ENCODE measurements at places on chromosomes 4 and X.

GRCh38 chrX:76439188-76439587 is 11.7 kb downstream of the MAGEE1 start:
- DNase-seq, result no peak

- no peak for DNase-seq
These were observed 41.3 kb downstream of the ACSL4 start for GRCh38 chrX:109691752-109692151.

DNA sequence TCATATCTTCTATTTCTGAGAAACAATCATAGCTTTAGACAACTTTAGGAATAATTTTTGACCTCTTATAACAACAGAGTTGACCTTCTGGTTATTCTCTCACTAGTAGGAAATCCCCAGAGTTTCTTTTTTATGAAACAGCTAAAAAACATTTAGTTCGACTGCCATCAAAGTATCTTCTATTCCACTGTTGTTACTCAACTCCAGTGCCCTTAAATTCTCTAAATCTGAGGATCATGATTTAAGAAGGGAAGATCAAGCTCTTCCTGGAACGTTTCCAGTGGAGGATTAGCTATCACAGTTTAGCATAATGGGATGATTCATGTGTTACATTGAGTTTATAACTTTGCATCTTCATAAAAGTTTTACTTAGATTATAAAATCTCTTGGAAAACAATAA is 134.9 kb upstream of the VEGFC start:
- DNase-seq, result peak; percentile 47

DNA sequence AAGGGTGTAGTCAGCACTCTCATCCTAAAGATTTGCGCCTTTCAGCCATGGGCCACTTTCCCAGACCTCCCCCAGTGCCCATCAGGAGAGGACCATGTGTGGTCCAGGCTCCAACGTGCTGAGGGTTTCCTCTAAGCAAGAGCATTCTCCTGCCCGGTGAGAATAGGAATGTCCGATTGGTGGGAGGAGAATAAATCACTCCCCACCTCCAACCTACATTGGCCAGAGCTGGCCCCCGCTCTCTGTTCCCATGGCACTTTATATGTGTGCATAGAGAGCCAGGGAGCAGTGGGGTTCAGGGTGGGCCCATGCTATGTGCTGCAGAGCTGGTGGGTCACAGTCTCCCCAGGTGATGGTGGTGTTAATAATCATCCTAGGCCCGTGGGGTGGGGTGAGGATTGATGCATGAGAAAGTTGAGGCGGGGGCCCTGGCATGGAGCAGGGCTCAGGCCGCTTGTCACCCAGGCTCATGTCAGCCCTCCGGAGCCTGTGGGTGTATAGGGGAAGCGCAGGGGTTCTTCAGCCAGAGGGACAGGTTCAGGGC is 6.8 kb upstream of the SORCS2 start:
- DNase-seq, result no peak

DNA sequence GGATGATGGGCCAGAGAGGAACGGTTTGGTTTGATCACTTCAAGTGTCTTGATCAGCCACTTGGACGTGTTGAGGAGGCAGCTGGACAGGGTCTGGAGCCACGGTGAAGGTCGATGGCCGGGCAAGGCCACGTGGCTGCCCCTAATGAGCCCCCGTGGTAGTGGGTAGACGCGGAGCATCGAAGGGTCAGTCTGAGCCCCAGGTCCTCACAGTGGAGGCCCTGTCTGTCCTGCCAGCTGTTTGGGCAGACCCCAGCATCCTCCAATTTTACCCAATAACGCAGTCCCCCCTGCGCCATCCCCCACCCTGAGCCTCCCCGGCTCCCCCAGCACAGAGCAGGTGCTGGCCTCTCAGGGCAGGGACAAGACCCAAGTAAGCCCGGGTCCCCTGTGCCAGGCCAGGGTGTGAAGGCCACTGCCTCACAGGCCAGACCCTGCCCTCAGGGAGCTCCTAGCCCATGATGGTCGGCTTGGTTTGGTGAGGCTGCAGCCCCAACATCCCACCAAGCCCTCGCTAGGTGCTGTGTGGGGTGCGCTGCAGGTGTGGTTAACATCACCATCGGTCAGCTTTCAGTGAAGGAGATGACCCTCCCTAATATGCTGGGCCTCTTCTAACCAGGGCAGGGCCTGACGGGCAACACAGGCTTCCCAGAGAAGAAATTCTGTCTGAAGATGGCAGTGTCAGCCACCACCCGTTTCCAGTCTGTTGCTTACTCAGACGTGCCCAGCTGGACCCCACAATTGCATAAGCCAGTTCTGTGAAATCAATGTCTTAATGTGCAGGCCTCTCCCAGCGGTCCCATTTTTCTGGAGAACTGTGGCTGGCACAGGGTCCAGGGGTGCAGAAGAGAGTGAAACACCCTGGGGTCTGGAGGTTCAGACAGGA is 40.5 kb upstream of the NKX1-1 start:
- DNase-seq, result no peak

- DNase-seq, result no peak
These were observed 44.1 kb downstream of the CHRNA9 start for GRCh38 chr4:40379248-40379647.

- DNase-seq, result no peak
These were observed 8.0 kb downstream of the CYP2U1 start for GRCh38 chr4:107939307-107939706.

DNA sequence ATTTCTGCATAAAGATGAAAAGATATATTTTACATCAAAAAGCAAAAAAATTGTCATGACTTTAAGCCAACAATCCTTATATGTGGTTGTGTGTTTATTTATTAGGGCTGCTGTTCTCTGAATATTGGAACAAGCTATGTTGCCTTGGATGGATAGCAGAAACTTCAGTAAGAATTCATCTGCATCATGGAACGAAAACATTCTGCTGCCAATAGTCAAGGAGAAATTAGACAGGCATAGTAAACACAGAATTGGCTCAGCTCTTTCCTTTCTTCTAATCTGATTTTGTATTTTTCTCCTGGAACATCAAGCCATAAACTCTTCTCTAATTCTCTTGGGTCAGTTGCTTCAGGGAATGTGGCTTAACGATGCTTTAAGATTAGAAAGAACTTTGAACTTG is 1257.0 kb downstream of the NLGN4X start:
- no peak for DNase-seq

DNA sequence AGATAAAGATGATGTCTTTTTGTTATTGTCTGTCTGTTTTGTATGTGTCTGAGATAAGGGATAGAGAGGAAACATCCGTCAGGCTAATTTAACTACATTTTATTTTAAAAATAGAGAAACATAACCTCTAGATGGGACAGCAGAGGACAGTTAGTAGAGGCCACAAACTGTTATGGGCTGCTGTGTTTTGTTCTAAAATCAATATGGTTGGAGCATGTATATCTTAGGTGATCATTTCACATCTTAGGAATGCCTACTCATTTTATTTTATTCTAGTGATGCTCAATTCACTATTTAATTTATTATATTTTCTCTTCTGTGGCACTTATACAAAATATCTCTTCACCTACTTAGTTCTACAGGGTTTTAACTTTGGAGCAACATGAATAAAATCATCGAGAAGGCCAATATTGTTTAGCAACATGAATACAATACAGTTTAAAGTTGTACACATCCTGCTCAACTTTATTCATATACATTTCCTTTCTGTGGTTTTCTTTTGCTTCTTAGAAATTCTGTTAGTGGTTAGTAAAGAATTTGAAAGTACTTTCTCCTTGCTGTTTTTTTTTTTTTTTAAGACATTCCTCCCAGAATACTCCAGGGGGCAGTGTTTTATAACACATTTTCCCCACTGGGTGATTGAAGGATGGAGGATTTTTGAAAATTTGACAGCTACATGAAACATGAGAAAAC is 392.9 kb downstream of the UNC5C start:
- DNase-seq, result peak; percentile 29

DNA sequence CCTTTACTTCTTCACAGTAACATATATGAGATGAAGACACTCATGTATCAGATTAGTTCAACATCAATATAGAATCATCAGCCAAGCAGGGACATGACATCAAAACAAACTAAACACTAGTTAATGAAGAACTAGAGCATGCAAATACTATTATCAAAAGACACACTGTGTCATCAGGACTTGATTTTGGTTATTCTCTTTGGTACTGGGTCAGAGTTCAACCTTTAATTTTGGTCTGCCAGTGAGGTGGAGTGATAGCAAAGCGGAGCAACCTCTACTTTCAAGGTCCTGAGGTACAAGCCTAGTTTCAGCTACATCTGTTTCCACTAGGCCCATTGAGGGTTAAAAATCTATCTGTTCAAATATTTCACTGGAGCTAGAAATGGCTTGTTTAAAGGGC is 70.5 kb downstream of the TEX13A start:
- DNase-seq, result no peak

- no peak for DNase-seq
These were observed 152.3 kb upstream of the PRDX4 start for GRCh38 chrX:23515028-23515427.

DNA sequence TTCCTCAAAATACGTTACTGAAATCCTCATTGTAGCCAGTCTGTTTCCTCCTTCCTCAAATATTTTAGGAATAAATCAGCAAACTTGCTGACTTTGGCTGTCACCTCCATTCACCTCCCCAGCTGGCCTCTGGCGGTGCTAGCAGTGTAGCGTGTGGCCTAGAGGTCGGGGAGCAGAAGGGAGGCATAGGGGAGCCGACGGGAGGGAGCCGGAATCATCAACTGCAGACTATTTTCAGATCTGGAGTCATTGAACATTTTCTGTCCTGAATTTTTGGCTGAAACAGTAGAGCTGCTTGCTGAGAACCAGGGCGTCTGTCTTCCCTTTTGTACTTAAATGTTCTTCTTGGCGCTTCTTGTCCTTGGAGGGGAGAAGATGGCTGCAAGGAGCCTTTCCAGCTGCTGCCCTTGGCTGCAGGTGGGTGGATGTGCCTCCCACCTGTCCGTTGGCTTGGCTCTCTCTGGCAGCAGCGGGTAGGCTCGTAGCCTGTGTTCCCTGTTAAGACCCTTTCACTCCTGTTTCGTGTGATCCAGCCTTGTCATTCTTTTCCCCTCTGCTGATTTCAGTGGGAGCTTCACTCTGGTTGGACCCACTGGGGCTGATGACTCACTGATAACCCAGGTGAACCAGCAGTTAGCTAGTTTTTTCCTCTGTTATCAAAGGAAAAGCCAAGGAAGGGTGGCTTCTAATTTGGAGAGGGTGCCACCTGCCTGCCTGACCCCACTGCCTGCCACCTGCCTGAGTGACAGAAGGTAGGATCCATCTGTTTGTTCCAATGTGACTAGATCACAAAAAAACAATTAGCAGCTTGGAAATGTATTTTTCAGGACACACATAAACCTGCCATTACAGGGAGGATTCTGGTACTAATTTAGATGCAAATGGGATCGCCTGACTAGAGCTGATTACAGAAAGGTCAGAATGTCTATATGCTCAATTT is 135.9 kb downstream of the GATB start:
- no peak for DNase-seq

- DNase-seq, result no peak
These were observed 197.2 kb upstream of the ZFP42 start for GRCh38 chr4:187798385-187798784.

GRCh38 chrX:42825201-42825600 is 47.2 kb upstream of the PPP1R2C start:
- DNase-seq, result no peak

GRCh38 chr4:181595716-181596115 is 647.5 kb upstream of the TENM3 start:
- no peak for DNase-seq

DNA sequence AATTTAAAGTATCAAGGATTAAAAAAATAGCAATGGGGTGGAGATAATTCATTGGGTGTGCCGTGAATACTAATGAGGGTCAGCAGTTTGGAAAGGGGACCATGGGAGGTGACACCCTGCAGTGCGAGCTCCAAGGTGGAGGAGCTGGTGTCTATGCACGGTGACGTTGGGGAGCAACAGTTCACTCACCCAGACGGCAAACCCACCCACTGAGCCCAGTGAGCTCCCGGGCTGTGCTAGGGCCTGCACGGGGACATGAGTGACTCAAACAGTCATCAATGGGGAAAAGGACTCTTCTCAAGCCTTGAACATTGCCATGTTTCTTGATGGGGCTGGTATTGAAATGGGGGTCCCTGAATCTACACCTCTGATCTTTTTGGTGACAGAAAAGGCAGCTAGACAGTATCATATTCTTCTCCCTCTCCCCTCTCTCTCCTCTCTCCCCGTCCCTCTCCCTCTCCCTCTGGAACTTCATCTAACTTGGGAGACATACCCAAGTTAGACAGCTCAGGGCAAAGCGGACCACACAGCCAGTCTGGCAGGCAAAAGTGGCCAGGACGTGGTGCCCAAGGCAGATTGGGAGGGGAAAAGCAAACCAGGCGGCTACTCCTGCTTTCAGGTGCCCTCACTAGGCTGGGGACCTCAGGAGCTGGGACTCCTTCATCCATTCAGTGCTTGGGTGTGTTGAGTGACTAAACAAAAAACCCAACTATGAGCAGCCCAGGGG is 26.3 kb upstream of the PPP2R2C start:
- DNase-seq, result no peak

GRCh38 chr4:108092288-108092687 is 76.4 kb downstream of the LEF1 start:
- no peak for DNase-seq

Data from smooth muscle cell of the brain vasculature (primary cell).